ENCODE measurements at places on chromosomes 6 and 20. TPM values are rescaled to one million over a fixed set of nuclear protein-coding genes. Genes with fewer than 3 reads are reported as not detected.

Gene BIRC7
- total RNA-seq = not detected

Gene LST1
- 34.6 TPM for total RNA-seq

Gene CST4
- not detected for total RNA-seq

Gene ZC2HC1B
- total RNA-seq = not detected

DNA sequence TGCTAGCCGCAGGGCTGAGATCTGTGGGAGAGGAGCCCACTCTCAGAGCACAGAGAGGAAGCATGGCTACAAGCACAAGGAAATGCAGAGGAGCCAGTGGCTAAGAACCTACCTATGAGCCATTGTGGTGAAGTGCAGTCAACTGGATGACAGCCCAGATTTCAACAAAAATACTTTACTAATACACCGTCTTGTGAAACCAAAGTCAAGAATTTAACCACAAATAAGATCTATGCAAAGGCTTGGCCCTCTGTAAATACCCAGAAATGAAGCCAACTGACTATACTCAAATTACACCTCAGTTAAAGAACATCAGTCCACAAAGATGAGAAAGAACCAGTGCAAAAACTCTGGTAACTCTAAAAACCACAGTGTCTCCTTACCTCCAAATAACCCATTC, 40.1 kb upstream of the PTCHD4 start:
- no peak for DNase-seq

GRCh38 chr20:38764567-38765318, 16.5 kb downstream of the ACTR5 start:
- DNase-seq = no peak

DNA sequence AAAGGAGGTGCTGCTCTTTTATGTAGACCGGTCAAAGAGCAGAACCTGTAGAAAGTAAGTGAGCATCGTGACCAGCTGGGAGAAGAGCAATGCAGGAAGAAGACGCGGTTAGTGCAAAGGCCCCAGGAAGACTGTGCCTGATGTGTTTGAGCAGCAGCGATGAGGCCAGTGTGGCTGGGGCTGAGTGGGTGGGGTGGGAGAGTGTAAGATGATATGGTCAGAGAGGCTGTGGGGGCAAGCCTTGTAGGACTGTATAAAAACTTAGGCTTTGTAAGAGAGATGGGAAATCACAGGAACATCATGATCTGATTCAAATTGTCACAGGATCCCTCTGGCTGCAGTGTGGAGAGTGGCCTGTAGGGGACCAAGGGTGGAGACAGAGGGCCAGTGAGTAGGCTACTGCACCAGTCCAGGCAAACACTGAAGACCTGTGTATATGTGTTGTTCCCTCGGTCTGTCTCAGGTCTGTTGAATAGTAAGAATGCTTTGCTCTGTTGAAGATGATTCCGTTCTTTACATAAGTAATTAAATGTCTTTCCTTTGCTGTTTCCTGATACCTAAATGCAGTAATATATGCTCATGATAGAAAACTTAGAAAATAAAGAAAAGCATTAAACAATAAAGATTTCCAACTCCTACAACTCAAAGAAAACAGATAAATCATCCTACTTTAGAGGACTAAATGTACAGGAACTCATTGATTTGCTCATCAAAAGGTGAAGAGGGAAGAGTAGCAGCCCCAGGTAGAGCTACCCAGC, 23.6 kb upstream of the WFDC2 start:
- DNase-seq = no peak

DNA sequence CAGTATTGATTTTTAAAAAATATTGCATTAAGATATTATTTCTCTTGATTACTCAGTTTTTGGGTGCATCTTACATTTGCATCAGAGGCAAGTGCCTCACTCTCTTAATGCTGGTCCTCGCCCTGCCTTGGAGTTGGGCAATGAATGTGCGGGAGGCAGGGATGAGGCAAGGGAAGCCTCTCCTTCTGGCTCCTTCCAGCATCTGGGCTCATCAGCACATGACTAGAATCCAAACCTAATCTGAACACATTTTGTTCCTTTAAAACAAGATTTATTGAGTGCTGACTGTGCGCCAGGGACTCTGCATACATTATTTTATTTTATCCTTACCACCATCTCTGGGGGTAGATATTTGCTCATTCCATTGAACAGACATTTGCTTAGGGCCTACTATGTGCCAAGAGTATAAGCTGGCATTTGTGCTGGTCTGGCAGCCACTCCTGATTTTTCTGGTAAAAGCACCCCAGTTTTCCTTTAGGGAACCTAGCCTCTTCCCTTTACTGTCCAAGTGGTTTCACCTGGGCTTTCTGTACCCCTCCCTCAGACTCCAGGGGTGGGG, 71.9 kb upstream of the ZNFX1 start:
- DNase-seq = no peak

- no peak for DNase-seq
Observed at GRCh38 chr6:152170702-152171667, 363.5 kb downstream of the ESR1 start.

GRCh38 chr20:58403272-58403671, 14.2 kb downstream of the VAPB start:
- no peak for DNase-seq

DNA sequence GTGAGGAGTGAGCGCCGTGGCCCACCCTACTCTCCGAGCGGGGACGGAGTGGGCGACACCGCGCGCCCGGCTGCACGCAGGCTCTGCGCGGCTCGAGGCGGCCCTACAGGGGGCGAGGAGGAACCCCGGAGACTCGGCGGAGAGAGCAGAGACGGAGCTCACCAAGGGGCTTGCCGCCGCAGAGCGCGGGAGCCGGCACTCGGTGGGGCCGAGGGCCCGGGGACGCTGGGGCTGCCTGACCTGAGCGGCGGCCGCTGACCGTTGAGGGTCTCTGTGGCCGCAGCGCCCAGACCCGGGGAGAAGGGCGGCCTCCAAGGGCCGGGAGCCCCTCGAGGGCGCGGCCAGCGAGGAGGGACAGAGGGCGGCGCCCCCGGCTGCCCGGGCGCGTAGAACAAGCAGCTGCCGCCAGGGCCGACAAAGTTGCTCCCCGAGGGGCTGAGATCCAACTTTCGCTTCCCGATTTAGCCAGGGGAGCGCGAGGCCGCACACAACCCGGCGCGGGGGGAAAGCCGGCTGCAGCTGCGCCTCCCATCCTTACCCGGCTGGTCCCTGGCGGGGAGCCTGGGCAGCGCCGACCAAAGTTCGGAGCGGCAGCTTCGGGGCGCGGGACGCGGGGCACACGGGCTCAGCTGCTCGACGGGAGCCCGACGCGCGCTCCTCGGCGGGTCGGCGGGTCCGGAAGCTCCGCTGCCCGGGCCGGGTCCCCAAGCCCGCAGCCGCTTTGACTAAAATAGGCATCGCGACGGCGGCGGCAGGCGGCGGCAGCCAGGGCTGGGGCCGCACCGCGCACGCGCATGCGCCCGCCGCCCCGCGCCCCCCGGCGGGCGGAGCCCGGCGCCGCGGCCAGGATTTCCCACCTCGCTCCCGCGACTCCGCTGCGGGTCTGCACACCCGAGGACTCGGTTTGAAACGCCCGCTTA, 43.1 kb downstream of the POPDC3 start:
- no peak for DNase-seq

GRCh38 chr20:10922941-10923340, 249.1 kb upstream of the JAG1 start:
- DNase-seq = no peak

DNA sequence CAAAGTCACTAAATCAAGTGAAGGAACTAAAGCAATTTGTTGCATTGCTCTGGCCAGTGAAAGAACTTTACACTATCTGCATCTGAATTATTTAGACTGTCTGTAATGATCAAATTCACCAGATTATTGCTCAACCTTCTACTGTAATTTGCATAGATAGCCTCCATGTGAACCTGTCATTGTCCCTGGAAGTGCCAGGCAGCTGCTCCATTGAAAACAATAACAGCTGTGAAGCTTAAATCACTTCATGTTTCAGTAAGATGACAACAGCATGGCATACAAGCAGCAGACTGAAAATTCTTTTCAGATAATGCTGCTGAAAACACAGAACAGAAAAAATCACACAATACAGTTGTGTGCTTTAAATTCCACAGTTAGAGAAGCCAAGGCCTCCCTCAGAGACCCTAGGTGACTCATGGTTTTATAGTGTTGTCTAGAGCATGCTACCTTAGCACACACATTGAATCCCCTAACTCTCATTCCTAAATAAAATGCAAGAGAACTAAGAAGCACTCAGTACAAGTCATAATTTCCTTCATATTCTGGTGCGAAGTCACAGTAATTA, 248.9 kb downstream of the TPBG start:
- DNase-seq = no peak

Measured in natural killer cell treated with Interleukin-12 subunit alpha and Interleukin-12 subunit beta and Interleukin-15 and Interleukin-18, amount 100 ng/mL, for 72 hours (primary cell).